ENCODE measurements at places on chromosomes 3 and 15.
A peak's percentile ranks its signal among the peaks of the same experiment; 100 is the strongest.

DNA sequence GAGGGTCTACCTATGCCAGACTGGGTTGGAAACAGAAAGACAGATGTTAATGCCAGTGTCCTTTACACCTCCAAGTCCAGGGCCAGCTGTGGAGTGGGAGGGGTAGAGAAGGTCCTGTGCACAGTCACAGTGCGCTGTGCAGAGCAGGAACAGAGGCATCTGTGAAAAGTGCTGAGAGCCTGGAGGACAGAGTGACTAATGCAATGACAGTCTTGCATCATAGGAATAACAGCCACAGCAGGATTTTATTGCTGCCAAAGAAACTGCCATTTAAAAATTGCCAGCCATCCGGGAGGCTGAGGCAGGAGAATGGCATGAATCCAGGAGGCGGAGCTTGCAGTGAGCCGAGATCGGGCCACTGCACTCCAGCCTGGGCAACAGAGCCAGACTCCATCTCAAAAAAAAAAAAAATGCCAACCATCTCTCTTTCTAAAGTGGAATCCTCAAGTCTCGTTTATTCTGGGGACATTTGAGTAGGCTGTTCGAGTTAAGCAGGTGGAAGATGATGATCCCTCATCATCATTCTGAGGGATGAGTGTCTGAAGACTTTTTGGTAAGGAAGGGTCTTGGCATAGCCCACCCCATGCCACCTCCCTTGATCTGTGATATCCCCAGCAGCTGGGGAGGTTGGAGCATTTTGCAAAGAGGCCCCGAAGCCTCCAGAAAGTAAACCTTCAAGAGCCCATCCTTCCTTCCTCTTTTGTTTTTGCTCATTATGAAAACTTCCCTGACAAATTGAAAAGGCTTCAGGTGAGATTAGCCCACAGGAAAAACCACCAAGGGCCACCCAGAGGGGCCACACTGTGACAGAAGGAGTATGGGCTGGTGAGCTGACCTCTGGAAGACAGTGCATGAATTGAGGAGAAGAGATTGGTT, 7.7 kb downstream of the CCR2 start:
- DNase-seq, result peak; percentile 39

DNA sequence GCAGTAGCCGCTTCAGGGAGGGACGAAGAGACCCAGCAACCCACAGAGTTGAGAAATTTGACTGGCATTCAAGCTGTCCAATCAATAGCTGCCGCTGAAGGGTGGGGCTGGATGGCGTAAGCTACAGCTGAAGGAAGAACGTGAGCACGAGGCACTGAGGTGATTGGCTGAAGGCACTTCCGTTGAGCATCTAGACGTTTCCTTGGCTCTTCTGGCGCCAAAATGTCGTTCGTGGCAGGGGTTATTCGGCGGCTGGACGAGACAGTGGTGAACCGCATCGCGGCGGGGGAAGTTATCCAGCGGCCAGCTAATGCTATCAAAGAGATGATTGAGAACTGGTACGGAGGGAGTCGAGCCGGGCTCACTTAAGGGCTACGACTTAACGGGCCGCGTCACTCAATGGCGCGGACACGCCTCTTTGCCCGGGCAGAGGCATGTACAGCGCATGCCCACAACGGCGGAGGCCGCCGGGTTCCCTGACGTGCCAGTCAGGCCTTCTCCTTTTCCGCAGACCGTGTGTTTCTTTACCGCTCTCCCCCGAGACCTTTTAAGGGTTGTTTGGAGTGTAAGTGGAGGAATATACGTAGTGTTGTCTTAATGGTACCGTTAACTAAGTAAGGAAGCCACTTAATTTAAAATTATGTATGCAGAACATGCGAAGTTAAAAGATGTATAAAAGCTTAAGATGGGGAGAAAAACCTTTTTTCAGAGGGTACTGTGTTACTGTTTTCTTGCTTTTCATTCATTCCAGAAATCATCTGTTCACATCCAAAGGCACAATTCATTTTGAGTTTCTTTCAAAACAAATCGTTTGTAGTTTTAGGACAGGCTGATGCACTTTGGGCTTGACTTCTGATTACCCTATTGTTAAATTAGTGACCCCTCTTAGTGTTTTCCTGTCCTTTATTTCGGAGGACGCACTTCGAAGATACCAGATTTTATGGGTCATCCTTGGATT, at the start of gene MLH1:
Gene MLH1 (plus strand): TSS at position 193 of the 958 bp plus-strand sequence. CDS start 30 bp downstream, at position 223.
- DNase-seq, result peak; percentile 100

DNA sequence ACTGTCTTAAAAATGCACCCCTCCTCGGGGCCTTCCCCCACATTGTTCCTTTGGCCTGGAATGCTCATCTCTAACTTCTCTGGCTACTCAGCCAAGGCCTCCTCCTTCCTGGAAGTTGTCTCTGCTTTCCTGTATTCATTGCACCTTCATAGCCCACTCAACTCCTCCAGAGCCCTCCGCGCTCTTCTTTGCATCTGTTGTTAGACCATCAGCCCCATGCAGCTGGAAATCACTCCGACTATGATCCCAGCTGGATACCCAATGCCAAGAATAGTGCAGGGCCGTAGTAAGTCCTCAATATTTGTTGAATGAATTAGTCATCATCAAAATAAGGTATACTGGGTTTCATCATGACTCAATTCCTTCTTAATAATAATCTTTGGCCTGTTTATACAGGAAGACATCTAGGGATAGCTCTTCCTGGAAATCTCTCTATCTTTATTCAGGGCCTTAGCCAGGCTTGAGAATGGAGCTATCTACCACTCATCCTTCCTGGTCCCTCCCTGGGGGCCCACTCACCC, 112.7 kb downstream of the SYNPR start:
- DNase-seq, result no peak

GRCh38 chr15:79197285-79197684, 85.2 kb upstream of the ANKRD34C start:
- no peak for DNase-seq

GRCh38 chr3:130395331-130395730, 49.9 kb downstream of the COL6A5 start:
- no peak for DNase-seq

- DNase-seq, result no peak
Measured at GRCh38 chr15:25900431-25900830, 37.3 kb upstream of the ATP10A start.

DNA sequence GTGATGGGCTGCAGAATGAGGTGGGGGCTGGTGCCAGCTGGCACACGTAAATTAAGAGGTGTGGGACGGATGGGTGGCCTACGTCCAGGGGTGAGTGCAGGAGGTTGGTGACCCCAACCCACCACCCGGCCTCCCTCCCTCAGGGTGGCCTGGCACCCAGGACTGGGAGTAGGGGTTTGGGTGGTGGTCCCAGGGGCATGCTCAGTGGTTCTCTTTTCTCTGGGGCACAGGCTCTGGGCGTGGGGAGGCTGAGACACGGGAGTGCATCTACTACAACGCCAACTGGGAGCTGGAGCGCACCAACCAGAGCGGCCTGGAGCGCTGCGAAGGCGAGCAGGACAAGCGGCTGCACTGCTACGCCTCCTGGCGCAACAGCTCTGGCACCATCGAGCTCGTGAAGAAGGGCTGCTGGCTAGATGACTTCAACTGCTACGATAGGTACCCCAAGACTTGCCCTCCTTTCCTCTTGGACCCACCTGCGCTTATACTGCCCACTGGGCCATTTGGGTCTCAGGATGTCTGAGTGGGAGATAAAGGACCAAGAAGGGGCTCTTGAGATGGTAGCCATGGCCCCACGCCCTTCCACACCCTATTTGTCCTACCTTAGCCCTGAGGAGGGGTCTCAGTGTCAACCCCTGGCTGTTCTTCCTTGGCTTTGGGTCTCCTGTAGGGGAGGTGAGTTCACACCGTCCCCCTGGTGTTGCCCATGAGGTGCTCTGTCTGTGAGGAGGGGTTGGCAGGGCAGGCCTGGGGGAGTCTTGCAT, 18.9 kb upstream of the EXOG start:
- no peak for DNase-seq

DNA sequence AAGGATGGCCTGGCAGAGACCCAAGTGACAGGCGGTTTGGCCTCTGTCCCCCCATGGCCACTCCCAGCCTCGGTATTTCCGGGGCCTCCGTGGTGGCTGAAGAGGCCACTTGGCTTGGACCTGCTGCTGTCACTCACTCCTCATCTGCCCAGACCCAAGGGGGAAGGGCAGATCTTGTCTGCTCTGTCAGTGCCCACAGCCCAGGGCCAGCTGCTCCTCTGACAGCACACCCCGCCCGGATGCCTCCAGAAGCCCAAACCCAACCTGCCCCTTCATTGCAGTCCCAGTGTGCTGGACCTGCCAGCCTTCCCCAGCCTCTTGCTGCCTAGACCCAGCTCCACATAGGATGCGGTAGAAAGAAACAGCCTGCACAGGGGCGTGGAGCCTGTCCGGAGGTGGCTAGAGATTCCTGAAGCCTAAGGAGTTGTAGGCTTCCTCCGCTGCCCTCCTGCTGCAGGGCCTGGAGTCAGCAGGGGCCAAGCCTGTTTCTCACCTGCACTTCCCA, 52.0 kb downstream of the MAGEF1 start:
- DNase-seq, result no peak

DNA sequence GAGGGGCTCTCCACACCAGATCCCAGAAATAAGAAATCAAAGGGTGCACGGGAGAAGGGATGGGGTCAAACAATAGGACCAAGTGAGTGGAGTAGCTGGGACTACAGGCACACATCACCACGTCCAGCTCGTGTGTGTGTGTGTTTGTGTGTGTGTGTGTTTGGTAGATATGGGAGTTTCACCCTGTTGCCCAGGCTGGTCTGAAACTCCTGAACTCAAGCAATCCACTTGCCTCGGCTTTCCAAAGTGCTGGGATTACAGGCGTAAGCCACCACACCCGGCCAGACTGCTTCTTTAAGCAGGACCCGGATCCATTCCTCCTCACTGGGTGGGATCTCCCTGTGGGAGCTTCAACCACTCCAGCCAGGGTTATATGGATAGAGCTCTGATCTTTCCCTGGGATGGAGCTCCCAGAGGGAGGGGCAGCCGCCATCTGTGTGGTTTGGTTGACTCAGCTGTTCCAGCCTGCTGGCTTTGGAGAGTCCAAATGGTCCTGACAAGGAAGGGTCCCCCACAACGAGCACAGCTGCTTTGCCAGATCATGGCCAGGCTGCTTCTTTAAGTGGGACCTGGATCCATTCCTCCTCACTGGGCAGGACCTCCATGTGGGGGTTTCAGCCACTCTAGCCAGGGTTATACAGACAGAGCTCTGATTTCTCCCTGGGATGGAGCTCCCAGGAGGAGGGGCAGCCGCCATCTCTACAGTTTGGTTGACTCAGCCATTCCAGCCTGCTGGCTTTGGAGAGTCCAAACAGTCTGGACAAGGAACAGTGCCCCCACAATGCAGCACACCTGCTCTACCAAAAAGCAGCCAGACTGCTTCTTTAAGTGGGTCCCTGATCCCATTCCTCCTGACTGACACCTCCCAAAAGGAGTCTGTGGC, 9.1 kb upstream of the AVEN start:
- no peak for DNase-seq

DNA sequence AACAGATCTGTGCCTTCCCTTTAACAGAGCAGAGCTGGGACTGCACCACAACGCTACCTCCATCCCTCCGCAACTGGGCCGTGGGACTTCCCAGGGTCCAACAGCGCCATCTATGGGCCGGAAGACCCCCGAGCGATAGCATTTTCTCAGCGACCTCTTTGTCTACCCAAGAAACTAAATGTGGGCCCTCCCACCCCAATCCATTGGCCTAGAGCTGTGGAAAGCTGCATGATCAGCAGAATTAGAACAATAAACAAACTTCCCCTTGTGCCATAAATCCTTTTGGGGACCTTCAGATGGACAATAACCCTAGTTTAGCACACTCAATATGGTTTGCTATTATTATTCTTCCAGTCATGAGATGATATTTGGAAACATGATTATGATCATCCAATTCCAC, 74.8 kb upstream of the NTRK3 start:
- no peak for DNase-seq

DNA sequence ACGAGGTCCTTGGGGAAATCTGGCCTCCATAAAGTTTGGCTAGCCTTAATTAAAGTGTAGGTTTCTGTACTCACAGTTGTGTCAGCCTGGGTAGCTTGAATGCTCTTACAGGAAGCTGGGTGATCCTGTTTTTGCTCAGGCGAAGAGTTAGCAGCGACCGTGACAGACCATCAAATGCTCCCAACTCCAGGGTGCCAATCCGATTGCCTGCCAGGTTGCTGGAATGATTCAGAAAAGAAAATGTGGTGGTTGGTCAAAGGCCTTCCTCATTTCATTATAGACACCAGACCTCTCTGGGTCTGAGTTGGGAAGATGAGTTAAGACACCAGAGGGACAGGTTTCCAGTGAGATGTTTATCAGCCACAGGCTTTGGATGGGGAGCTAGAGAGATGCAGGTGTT, 86.0 kb downstream of the LRIG1 start:
- no peak for DNase-seq

DNA sequence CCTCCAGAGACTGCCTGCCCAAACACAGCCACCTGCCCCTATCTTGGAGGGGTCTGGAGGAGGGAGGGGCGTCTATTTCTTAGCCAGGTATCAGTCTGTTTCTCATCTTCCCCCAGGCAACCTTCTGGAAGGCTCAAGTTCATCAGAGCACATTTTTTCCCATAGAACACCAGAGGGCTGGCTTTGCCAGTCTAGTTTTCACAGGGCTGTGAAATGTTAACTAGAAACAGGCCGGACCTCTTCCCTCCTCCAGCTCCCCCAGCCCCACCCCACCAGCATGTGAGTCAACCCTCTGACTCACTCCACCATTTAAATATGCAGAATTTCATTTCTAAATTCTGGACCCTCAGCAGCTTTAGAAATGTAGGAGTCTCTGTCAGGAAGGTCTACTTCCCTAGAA, 66.9 kb downstream of the SLCO2A1 start:
- DNase-seq, result peak; percentile 59

DNA sequence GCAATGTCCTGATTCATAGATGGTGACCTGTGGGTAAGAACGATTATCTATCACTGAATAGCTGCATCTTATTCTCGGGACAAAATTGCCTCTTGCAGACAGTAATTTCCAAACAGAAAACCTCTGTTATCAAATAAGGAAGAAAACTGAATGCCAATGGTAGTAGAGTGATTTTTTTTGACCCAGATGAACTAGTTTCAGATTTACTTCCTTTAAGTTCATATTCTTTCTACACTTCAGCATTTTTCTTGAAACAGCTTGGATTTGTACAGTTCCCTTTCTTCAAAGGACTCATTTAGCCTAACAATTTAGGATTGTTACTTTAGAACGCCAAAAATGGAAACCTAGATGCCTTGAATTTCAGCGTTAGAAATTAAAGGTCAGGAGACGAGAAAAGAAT, 14.6 kb downstream of the ETV5 start:
- no peak for DNase-seq

- no peak for DNase-seq
Measured at GRCh38 chr3:115790759-115791158, 167.4 kb downstream of the GAP43 start.

- no peak for DNase-seq
Measured at GRCh38 chr15:49979705-49980382, 139.2 kb downstream of the ATP8B4 start.

- DNase-seq, result no peak
Measured at GRCh38 chr15:83396101-83396500, 51.0 kb upstream of the SH3GL3 start.

DNA sequence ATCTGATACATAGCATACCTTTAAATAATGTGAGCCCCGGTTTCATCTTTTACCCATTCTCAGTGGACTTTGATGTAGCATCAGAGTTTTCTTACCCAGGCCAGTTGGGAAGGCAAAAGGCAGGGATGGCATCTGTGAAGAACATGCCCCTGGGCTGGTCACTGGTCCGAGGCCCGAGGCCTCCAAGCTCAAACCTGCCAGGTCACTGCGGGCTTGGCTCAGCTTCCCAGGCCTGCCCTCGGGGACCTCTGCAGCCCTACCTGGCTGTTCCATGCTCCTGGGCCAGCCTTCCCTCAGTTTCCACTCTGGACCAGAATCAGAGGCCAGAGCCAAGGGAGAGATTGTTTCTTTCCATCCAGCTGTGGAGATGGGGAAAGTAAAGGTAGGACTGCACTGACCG, 26.9 kb downstream of the NR1I2 start:
- DNase-seq, result no peak
